Stimulated activated CD8-positive, alpha-beta memory T cell treated with anti-CD3 and anti-CD28 coated beads, Interleukin-15, amount 100 ng/mL, for 4 hours (primary cell): ENCODE measurements at places on chromosomes 3 and 15.

DNA sequence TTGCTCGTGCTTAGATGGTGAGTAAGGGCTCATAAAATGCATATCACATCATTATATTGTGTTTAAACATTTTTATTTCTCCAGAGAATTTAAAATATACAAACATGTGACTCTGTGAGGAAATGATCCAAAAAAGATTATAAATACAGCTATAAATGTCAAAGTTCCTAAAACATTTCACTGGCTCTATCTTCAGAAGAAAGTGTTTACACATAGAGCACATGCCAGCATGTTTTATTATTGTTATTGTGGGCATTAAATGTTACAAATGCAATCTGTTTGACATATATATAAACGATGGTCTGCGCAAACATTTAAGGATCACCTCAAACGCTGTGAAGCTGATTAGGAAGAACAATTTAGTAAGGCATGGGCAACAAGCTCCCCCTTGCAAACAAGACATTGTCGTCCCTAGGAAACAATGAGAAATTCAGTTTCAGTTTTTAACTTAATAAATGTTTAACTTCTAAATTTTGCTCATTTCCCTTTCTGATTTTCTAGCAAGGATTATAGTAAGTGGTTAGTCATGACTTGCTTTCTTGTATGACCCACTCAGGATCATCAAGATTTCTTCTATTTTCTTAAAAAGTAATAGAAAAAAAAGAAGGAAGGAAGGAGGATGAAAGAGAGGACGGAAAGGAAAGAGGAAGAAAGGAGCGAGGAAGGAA is 207.5 kb downstream of the SATB1 start:
- DNase-seq, result no peak

GRCh38 chr3:189772584-189772983 is 141.4 kb downstream of the TP63 start:
- no peak for DNase-seq

DNA sequence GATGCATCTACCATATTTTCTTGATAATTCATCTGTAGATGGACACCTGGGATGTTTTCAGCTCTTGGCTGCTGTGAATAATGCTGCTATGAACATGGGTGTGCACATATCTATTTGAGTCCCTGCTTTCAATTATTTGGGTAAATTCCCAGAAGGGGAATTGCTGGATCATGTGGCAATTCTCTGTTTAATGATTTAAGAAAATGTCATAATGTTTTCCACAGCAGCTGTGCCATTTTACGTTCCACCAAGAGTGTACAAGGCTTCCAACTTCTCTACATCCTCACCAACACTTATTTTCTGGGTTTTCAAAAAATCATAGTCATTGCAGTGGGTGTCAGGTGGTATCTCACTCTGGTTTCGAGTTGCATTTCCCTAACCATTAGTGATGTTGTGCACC is 64.4 kb downstream of the NSMCE3 start:
- no peak for DNase-seq

- no peak for DNase-seq
Observed at GRCh38 chr3:396293-396692, 199.7 kb downstream of the CHL1 start.

DNA sequence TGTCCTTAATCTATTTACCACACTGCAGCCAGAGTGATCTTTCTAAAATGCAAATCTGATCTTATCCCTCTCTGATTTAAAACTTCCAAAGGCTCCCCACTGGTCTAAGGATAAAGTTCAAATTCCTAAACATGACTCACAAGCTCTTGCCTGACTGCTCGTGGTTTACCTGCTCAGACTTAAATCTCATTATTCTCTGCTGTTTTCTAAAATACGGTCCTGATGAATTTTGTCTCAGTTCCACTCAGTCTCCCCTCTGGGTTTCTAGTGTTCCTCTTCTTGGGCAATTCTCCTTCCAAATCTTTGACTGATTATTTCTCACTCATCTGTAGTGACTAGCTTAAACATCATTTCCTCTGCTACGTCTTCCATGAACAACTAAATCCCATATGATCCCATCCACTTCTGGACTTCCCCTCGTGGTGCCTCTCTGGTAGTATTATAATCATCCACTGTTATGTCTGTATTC is 108.3 kb downstream of the P3H2 start:
- no peak for DNase-seq

DNA sequence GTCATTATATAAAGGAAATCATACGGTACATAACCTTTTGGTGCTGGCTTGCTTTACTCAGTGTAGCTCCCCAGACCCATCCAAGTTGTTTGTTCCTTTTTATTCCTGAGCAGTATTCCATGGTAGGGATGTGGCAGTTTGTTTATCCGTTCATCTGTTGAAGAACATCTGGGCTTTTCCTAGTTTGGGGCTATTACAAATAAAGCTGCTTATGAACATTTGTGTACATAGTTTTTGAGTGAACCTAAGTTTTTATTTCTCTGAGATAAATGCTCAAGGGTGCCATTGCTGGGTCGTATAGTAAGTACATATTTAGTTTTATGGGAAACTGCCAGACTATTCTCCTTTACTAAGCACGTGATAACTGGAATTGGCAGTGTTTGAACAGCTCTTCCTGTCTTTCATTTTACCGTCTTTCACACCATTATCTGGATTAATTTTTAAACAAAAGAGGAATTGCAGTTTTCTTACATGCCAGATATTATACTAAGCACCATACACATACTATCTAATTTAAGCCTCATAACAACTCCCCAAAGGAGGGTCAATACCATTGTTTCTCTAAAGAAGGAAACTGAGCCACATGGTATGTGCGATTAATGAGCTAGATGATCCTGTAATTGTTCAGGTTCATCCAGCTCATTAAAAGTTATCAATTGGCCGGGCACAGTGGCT is 85.6 kb downstream of the PTPRG start:
- no peak for DNase-seq

DNA sequence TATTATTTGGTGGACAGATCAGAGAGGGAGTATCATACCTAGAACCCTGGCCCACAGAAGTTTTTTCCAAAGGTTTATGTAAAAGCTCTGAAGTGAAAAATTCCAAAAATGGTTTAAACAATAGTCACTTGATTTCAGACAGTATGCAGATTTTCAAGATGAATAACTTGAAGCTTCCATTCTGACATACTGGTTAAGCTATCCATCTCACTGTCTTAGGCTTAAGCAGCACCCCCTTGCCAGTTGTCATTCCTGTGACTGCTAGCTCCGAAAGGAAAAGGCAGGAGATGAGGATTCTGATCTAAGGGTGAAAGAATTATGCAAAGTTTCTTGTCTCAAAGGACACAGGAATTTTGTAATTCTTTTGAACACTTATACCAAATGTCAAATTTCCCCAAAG is 337.5 kb upstream of the THBS1 start:
- no peak for DNase-seq

DNA sequence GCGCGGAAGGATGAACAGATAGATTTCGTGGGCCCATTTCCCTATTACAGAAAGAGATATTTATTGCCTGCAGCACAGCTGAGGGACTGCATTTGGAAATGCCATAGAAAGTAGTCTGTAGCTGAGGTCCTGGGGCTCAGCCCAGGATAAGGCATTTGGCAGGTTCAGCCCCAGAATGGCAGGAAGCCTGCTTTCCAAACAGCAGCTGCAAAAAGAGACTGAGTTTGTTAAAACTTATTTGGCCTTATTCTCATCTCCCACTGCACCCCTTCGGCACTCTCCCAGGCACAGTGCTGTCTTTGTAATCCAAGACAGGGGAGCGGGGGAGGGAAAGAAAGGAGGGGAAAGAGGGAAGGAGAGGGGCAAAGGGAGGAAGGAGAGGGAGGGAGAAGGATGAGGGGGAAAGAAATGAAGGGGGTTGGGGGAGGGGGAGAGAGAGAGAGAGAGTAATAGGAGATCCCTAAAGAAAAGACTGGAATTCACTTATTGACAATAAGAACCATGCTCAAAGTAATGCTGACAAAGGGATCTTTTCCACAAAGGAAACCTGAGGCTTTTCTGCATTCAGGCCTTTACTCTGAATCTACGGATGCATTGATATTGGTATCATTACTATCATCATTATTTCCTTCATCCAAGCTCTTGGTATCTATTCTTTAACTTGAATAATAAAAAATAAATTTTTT is 94.0 kb upstream of the LRRN1 start:
- DNase-seq, result no peak

GRCh38 chr3:154338570-154338969 is 14.3 kb upstream of the DHX36 start:
- DNase-seq, result no peak

GRCh38 chr3:147654827-147655226 is 245.7 kb downstream of the ZIC1 start:
- no peak for DNase-seq

DNA sequence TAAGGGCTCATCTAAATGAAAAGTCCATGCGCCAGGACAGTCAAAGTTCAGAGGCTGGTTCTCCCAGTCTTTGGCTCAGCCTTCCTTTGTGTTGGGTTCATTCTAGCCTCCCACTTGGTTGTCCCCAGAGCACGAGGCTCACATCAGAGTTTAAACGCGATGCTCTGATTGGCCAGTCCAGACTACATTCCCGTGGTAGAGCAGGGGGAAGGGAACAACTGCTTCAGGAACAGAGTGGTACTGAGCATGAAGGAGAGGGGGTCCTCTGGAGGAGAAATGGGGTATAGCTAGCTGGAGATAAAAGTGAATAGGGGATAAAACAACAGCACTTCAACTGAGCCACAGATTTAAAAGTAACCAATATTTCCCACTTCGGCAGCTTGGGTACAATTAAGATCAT is 32.2 kb downstream of the ANAPC13 start:
- DNase-seq, result no peak

- DNase-seq, result no peak
Observed at GRCh38 chr3:106758459-106758858, 618.8 kb upstream of the CCDC54 start.

- no peak for DNase-seq
Observed at GRCh38 chr3:31779514-31779913, 201.5 kb downstream of the OSBPL10 start.

- DNase-seq, result no peak
Observed at GRCh38 chr15:87489456-87489855, 767.1 kb downstream of the NTRK3 start.

- no peak for DNase-seq
Observed at GRCh38 chr3:172600644-172601065, 77.4 kb upstream of the TNFSF10 start.

DNA sequence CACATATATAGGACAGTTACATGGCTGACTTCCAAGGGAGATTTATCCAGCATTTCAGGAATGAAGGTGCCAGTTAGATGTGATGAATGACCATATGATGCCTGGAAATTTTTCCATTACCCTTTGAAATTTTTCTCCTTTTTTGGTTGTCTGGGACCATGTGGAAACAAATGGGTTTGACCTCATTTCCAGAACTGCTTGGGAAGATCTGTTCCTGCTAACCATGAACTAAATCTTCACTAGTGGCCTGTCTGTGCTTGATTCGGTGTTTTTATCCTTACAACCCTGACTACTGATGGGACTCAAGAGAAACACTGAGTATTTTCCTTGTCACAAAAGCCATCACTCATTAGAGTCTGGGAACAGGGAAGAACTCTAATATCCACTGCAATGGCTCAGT is 409.4 kb downstream of the PDCD6IP start:
- DNase-seq, result no peak

DNA sequence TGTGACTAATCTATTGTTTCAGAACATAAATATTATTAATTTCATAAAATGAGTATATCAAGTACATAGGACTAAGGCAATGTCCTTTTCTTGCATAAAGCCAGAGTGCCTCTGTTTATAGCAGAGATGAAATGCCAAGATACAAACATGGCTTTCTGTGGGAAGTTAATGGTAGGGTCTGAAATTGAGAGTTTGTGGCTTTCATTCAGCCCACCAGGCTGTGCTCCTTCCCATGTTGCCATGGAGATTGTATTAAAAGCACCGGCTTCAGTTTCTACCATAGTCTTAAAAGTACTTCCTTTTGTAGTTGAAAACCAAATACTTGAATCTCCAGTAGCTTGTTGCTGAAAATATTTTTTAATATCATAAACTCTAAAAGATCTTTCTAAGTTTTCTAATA is 114.0 kb downstream of the LRRC28 start:
- DNase-seq, result no peak

DNA sequence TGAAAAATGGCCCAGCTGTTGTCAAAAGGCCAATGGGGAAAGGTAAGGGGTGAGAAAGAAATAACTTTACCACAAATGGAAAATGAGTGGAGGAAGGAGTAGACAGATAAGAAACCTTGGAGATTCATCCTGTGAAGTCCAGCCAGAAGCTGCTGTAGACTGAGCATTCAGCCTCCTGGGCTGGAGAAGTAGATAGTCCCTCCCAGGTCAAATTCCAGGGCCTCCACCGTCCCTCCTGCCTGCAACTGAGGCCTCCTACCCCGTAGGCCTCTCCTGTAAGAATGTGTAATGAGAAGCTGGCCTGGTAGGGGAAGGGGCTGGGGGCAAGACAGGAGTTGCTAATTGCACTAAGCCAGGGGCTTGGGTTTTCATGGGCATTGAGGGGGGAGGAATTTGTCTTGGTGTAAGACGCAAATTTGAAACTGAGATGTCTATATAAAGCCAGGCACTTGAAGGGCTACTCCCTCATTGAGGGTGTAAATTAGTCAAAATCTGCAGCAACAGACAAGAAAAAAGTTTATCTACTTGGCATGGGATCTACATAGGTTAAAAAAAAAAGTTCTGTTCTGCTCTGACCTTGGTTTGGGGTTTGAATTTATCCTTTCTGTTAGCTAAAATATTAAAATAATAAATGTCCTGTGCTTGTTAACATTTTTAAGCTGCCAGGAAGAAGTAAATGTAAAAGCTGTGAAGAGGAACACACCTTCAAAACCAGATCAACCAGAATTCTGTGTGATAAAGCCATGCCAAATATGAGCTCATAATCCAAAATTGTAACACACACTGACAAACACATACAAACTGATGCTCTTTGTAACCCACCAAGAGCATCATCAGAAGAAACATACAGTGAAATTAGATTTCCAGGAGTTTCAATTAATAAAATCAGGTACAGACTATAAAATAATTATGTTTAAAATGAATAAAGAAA is 1.7 kb upstream of the RBP2 start:
- DNase-seq, result no peak

GRCh38 chr3:134476306-134476705 is 9.5 kb downstream of the ANAPC13 start:
- DNase-seq, result no peak

GRCh38 chr3:134985864-134986715 is 191.0 kb downstream of the EPHB1 start:
- DNase-seq, result no peak

DNA sequence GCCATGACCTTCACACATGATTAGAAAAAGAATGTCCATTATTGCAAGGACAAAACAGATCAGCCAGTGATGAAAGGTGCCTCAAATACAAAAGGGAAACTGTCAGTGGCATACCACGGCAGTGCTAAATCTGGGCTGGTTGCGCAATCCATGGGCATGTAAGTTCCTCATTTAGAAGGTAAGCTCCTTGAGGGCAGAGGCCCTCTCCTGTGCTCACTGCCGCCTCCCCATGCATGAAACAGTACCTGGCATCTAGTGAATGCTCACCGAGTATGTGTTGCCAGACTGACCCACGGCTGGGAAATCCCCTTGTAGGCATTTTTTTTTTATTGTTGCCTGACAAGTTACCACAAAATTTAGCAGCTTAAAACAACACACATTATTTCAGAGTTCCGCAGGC is 312.1 kb upstream of the CHRM5 start:
- no peak for DNase-seq
